CD4-positive, alpha-beta T cell treated with Interleukin-15 for 1 hour (primary cell): ENCODE measurements at places on chromosomes 6 and 20.
A peak's percentile ranks its signal among the peaks of the same experiment; 100 is the strongest.

DNA sequence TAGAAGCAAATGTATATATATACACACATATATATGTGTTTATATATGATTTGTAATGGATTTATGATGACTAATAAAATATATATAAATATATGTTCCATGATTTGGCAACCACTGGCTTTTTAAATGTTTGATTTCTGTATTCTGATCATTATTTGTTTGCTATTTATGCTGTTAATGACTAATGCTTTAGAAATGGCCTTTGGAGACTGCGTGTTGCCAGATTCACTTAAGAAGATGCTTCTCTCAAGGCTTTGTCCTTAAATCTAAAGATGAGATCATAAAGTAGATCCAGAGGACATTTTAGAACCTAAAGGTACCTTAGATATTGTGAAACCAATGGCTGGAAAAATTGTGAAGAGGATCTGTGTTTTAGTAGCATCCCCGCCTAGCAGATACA lies 116.0 kb upstream of the SUPT3H start:
- DNase-seq = no peak

DNA sequence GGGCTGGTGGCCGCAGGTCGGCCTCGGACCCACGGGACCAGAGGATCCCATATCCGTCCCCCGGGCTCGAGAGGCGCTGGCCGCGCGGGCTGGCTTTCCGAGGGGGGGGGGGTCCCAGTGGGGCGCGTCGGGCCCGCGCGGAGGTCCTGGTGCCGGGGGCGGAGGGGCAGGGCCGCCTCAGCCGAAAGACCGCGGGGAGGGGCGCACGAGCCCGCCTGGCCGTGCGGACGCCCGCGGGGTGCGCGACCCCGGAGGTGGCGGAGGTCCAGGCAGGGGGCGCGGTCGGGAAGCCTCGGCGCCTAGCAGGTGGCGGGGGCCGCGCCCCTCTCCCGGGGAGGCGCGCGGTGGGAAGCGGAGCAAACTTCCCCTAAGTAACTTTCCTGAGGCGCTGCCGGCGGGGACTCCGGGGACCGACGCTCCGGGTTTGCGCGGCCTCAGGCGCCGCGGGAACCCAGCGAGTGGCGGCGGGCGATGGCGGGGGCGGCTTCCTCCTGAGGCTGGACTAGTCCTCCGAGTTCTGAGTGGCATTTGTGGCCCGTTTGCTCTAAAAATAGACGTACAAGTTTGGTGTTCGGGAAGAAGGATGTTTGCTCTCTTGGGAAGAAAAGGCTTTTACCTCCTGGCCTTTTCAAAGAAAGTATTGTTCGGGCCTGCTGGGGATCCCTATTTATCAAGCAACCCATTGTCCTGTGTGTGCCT lies 26.5 kb upstream of the BTBD3 start:
- DNase-seq = peak; percentile 16

DNA sequence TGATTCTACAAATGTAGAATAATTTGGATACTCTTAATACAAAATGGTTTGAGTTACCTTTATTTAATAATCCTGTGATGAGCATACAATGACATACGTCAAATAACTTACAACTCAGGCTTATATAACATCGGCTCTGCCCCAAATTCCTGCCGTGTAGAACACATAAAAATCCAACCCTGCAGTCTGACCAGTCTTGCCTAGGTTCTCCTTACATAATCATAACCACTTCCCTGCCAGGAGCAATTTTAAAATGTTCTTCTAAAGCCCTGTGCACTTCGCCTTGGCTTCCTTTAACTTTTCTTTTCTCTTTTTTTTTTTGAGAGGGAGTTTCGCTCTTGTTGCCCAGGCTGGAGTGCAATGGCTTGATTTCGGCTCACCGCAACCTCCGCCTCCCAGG lies 16.2 kb upstream of the IER3 start:
- DNase-seq = no peak

GRCh38 chr6:124226396-124226795 lies 422.7 kb downstream of the NKAIN2 start:
- DNase-seq = no peak

DNA sequence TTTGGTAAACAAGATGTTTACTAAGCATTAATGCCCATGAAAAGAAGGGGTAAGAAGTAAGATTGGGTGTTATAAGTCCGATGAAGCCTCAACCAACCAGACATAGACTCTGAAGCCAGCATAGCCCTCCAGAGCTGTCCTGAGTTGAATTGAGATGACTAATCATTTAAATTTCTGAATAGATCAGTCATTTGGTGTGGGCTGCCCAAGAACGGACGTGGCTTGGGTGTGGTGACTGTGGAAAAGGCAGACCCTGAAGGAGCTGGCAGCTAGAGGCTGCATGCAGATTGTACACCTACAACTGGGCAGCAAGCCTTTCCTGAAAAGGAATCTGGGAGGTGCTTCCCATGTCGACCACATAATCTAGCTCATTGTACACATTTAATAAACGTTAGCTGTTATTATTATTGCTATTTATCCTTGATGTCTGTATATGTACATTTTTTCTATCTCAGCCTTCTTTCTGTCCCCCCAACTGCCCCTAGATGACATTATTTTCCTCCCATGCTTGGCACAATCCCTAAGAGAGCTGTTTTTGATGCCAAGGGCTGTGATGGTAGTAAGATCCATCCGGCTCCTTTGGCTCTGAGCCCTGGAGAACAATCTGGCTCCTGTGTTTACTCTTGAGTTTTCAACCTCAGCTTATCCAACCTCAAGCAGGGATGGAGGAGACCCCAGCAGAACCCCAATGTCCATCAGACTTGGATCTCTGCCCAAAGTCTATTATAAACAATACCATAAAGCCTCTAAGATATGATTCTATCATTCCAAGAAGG lies 57.6 kb upstream of the JAG1 start:
- DNase-seq = no peak

DNA sequence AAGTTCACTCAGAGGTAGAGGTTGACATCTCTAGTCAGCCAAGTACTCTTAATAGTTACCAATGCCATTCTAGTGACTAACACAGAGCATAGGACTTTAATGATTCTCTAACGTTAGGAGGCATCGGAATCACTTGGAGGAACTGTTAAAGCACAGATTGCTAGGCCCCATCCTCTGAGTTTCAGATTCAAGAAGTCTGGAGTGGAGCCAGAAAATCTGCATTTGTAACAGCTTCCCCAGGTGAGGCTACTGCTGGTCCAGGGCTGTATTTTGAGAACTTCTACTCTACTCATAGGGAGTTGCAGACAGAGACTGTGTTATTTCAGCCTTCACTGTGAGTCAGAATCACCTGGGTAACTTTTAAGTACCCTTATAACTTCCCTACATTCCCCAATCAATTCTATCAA lies 5.7 kb downstream of the LMBRD1 start:
- DNase-seq = no peak

DNA sequence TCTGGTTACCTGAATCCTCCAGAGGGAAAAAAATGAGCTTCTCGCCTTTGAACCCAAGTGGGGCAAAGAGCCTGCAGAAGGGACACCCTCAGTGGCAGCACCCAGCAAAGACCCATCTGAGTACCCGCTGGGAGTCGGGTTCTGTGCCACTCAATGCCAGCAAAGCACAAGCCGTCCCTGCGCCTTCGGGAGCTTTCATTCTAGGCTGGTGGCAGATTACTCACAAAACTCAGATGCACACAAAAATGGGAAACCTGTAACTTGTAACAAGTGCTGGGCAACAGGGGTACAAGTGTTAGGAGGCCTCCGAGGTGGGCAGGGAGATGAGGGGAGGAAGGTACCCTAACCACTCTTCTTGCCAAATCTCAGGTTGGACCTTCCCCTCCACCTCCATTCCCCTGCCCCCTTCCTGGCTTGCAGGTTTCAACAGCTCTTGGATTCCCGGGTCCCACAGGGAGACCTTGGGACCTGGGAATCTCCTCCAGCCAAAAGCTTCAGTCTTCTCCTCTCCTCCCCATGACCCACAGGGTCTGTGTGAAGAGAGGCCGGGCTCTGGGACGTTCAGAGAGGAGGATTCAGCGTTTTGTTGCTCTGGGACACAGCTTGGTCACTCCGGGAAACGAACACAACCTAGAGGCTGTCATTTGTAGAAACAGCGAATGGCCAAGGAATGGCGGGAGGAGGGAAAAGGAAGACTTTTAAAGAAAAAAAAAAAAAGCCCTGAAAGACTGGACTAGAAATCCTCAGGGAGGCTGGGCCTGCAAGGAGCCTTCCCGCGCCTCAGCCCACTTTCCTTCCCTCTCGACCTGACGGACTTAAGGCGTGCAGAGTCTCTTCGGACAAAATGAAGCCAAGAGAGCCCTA lies 1.2 kb upstream of the PARD6B start:
- DNase-seq = no peak
